Hypothalamus (tissue), 51 donors: ENCODE measurements at places on chromosomes 1 and 21.
A peak's percentile ranks its signal among the peaks of the same experiment; 100 is the strongest.

DNA sequence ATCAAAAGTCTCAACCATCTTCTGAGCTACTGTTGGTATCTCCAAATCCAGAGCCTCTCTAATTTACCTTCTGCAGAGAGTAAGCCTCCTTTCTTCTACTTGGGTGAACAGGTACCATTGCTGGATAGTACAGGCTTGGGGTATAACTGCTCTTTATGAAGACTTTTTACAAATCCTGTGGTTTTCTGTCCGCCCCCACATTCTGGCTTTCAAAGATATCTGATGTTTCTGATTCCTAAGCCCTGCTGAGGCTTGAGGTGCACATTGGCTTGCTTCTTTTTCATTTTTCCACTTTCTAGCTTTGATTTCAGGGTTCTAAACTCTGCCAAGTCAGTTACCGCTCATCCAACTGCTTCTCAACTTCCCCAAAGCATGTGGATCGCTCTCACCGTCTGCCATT, 37.1 kb downstream of the TENT5C start:
- no peak for DNase-seq

DNA sequence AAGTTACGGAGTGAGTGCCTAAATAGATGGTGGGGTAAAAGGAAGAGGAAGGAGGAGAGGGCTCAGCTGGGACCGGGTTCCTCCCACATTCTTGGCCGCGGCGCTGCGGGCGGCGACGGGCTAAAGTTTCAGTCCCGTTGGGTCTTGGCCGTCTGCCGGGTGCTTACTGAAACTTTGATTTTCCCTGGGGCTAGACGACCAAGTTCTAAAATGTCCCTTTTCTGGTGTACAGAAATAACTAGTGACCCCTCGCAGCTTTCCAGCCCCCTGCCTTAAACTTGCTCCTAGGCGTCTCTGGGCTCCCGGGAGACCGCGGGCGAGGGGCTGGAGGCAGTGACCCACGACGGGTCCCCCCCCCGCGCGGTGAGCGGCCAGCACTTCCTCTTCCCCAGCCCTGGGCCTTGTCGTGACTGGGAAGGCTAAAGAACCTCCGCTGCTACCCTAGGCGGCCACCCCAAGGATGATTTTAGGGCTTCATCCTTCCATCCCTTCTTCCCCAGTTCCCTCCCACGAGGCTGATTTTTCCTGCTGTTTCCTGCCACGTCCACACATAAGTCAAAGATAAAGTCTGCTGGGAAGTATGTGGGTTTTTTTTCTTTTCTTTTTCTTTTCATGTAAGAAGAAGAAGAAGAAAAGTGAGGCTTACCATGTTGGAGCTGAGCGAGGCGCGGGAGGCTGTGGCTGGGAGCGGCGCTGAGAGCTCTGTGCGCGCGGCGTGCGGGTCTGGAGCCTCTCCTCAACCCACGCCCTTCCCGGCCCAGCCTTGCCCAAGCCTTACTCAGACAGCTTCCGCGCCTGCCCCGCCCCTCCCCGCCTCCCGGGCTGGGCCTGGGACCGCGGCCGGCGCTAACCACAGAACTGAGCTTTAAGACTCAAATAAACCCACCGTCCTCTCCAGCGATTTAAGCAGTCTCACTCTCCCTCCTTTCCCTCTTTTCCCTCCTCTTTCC, at the start of gene S100A11:
Gene S100A11 (minus strand): TSS at position 738 of the 950 bp plus-strand sequence. CDS start 89 bp downstream, at position 649.
- DNase-seq = peak; percentile 11

- no peak for DNase-seq
Observed at GRCh38 chr1:23035823-23036452, 16.7 kb downstream of the KDM1A start.

- no peak for DNase-seq
Observed at GRCh38 chr1:119112244-119112643, 28.2 kb downstream of the WARS2 start.

- no peak for DNase-seq
Observed at GRCh38 chr1:6184083-6184783, 4.1 kb upstream of the CHD5 start.
